ENCODE measurements at places on chromosomes 13 and 19.
A peak's percentile ranks its signal among the peaks of the same experiment; 100 is the strongest.

DNA sequence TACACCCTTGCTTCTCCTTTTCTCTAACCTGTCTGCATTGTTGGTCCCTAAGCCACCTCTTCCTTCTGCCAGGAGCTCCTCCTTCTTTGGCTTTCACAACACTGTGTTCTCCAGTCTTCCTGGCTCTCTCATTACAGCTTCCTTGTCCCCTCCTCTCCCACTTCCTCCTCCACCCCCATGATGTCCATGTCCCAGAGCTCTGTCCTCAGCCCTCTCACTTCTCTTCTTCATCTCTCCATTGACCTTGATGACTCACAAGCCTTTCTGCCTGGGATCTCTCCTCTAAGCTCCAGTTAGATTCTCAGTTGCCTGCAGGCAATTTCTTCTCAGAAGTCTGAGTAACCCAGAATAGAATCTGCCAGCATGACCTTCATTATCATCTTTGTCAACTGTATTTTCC, 100.3 kb upstream of the WASF3 start:
- DNase-seq = no peak

- no peak for DNase-seq
Observed at GRCh38 chr19:5447700-5448311, 7.4 kb upstream of the ZNRF4 start.

GRCh38 chr19:45265375-45265774, 14.3 kb downstream of the MARK4 start:
- DNase-seq = no peak

DNA sequence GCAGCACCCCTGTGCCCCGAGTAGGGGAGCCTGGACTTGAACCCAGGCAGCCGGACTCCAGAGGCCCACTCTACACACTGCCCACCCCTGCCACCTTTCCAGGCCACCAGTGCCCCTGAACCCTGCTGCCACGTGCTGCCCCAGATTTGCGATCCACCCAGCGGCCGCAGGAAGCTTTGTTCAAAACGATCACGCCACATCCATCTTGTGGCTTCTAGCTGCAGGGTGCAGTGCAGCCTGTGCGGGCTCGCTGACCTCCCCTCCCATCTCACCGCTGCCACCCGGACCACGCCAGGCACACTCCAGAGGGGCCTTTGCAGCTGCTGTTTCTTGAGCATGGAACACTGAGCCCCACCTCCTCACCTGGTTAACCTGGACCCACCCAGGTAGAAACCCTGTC, 3.8 kb downstream of the RAVER1 start:
- no peak for DNase-seq

DNA sequence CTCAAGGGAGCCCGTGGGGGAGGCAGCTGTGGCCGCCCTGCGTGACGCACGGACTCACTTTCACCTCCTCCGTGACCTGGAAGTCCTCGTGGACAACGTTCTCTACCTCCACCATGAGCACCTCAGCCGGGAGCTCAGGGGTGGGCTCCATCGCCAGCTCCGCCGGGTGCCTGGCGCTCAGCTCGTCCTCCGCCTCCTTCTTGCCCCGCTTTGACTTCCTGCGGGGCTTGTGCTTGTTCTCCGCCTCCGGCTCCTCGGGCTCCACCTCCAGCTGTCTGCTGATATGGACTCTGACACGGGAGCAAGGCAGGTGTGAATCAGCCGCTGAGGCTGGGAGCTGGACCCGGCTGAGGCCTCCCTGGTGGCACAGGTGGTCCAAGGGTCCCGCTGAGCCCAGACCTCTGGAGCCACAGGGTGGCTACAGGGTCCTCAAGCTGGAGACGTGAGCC, 8.2 kb downstream of the LONP1 start:
- DNase-seq = no peak

- DNase-seq = no peak
Observed at GRCh38 chr19:478976-479375, 17.3 kb upstream of the MADCAM1 start.

GRCh38 chr13:25874907-25875306, 176.9 kb downstream of the SHISA2 start:
- no peak for DNase-seq

DNA sequence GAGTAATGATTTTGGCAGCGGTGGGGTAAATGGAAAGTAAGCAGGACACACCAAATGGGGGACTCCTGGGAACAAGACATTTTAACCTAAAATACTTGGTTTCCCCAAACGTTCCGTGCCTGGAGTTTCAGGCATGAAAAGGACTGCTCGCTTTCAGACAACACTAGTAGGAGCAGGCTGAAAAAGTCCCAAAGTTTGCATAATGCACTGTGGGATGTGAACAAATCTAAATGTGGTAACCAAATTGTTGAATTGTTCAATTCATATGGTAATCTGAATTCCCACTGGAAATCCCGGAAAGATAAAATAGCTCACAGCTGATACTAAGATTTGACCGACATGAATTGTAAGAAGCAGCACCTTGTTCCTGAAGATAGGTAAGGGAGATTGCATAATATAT, 467.2 kb upstream of the ARGLU1 start:
- DNase-seq = no peak

- peak; percentile 2 for DNase-seq
Observed at GRCh38 chr13:59643906-59644626, 519.7 kb downstream of the DIAPH3 start.

DNA sequence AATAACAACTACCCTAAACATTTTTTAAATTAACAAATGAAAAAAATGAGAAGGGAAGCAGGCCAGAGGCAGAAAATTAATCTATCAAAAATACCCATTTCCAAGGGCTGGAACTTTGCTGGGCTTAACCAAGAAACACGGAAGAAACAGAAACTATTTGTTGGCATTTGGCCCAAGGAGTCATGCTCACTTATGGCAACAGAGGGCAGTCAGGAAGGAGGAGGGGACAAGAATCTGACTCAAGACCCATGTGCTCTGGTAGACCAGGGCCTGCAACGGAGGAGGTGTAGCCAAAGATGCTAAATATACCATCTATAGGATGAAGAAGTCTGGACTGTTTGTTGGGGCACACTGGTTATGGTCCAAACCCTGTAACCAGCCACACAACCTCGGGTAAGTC, 496.7 kb downstream of the COG6 start:
- peak; percentile 49 for DNase-seq

GRCh38 chr13:23805821-23806220, 83.4 kb downstream of the MIPEP start:
- DNase-seq = no peak

- no peak for DNase-seq
Observed at GRCh38 chr13:33349986-33350826, 64.7 kb upstream of the STARD13 start.

GRCh38 chr13:80665792-80666333, 324.9 kb upstream of the SPRY2 start:
- DNase-seq = no peak

DNA sequence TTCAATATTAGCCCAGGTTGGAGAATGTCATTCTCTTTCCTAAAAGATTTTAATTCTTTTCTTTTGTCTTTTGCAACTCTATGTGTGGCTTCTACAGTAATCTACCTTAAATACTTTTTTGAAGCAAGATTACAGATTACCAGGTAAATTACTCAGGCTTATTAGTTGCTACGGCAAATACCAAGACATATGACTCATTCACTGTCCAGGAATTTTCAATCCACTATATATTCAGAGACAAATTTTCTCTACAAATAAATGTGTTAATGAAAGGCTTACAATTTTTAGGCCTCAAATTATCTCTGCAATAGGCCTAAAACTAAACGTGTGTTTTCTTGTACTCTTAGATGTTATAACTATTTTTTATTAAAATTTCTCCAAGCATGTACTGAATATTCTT, 631.3 kb downstream of the DIAPH3 start:
- DNase-seq = peak; percentile 14

DNA sequence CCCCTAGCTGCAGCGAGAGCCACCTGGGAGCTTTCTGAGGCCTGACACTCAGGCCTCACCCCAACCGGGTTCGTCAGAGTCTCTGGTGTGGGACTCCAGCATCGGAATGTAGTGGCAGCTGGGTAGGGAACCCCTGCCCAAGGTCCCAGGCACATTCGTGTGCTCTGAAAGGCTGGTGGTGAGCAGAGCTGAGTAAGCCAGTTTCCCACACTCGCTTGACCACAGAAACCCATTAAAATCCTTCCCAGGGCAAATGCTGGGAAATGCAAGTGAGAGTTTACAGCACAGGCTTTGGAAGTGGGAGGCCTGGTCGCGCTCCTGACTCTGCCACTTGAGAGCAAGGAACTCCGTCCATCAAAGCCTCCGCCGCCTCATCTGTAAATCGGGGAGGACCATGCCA, 4.2 kb downstream of the TRAPPC6A start:
- peak; percentile 96 for DNase-seq

- DNase-seq = no peak
Observed at GRCh38 chr19:45883881-45884681, 1.9 kb downstream of the IRF2BP1 start.

- no peak for DNase-seq
Observed at GRCh38 chr19:23867895-23868294, 46.8 kb upstream of the ZNF726 start.

DNA sequence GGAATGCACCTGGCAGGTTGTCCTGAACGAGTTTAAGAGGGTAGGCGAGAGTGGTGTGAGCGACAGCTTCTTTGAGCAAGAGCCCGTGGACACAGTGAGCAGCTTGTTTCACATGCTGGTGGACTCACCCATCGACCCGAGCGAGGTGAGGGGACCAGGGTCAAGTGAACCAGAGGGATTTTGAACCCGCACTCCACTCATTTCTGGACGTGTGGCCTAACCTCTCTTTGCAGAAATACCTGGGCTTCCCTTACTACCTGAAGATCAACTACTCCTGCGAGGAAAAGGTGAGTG, 1.7 kb downstream of the CATSPERG start:
- DNase-seq = no peak

- DNase-seq = no peak
Observed at GRCh38 chr13:41962994-41963393, 2.1 kb upstream of the VWA8 start.

DNA sequence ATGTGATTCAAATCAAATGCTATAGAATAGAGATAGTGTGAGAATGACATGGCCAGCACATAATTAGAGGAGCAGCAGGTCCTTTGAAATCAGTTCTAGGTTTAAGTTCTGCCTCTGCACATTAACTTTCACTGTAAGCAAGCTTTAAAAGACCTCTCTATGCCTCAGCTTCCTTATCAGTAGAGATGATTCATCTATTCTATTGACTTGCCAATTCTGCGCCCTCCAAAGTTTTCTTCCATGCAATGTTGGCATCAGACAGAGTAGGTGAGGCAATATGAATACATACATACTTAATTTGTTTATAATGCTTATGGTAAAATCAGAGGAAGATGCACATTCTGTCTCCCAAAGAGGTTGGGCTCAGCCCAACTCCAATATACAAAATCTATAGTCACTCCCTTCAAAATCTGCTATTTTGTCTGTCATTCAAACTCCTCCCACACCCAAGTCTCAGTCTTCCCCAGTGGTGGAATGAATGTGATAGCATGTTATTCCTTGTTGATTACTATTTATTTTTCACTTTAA, 525.5 kb downstream of the RFC3 start:
- no peak for DNase-seq

DNA sequence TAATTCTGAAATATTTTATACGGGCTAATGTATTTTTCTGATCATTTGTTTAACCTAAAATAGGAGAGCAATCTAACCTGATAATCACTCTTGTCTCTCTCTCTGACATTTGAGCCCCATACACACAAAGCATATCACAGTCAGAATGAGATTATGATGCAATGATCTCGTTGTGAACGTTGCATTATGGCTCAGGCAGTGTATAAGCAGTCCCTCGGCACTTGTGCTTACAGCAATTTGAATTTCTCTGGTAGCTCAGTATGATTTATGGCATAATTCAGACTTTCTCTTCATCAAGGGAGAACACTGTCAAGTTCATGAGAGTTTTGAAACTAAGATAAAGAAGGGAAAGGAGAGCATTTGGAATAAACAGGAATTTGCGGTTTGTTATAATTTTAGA, 256.1 kb downstream of the DACH1 start:
- no peak for DNase-seq

GRCh38 chr13:40626561-40626960, 39.9 kb downstream of the FOXO1 start:
- no peak for DNase-seq

DNA sequence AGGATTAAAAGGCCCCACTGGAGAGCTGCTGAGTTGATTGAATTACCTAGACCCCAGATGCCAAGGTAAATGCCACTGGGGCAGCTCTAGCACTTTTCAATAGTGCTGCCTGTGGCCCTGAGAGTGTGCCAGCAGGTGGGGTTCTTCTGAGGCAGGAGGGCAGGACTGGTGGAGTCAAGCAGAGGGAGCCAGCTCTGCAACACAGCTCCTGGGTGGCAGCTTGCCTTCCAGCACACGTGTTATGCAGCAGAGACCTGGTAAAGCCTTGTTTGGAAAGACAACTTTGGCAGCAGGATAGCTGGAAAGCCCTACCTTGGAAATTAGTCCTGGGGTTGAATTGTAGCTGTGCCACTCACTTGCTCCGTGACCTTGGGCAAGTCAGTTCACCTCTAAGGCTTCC, 306.6 kb downstream of the ATP8A2 start:
- DNase-seq = no peak

DNA sequence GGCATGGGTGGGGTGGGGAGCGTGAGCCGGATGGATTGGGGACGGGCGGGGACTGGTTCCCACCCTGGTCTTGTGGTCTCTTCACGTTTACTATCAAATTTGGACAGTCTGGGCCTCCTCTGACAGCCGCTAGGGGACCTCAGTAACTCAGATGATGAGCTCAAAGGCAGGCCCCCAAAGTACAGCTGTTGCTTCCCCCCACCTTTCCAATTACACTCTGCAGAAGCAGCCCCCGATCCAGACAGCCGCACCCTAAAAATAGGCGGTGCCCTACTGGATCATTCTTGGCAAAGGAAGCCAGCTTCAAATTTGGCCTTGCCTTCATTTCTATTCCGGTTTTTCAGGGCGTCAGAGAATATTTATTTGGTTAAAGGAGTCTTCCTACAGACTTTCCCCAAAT, 1.9 kb upstream of the FOXO1 start:
- DNase-seq = no peak

- DNase-seq = no peak
Observed at GRCh38 chr19:709965-710571, 1.3 kb downstream of the PALM start.

DNA sequence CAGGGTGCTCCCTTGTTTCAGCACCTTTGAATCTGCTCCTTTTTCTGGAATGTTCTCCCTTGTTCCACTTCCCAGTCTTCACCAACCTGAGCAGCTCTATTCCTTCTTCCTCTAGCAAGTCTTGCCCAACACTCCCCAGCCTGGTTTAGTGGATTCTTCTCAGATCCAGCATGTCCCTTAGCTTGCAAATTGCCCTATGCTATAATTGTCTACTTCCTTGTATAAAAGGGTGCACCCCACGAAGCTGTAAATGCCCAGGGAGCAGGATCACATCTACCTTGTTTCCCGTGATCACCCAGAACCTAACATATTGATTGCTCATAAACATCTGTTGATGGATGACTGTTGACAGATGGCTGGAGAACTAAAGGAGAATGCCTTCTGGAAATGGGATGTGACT, 93.2 kb upstream of the C1QTNF9B start:
- no peak for DNase-seq

DNA sequence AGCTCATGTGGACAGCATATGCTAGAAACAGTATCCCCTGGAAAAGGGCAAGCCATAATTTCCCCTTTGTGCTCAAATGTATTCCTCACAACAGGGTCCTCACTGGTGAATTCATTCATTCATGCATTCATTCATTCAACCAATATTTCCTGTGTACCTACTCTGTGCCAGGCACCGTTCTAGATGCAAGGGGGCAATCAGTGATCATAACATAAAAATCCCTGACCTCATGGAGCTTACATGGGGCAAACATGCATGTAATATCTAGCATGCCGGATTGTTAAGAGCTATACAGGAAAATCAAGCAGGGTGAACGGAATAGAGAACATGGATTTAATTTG, 2.6 kb downstream of the RANBP3 start:
- no peak for DNase-seq

GRCh38 chr19:13050274-13050673, 52.4 kb downstream of the LYL1 start:
- DNase-seq = no peak
